ENCODE measurements at places on chromosomes 13 and 19.
A peak's percentile ranks its signal among the peaks of the same experiment; 100 is the strongest.

DNA sequence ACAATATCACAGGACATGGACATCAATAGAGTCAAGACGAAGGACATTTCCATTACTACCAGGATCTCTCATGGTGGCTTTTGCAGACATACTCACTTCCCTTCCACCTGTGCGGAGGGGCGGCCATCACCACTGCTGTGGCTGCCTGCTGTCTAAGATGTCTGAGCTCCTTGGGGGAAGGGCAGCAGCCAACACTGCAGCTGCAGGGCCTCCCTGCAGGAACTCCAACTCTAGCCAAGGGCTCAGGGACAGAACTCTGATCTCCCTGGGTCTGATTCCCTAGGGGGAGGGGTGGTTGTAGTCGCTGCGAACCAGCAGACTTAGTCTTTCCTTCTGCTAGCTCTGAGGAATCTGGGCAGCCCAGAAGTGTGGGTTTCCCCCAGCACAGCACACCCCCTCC is 78.9 kb upstream of the ANKRD10 start:
- no peak for DNase-seq

DNA sequence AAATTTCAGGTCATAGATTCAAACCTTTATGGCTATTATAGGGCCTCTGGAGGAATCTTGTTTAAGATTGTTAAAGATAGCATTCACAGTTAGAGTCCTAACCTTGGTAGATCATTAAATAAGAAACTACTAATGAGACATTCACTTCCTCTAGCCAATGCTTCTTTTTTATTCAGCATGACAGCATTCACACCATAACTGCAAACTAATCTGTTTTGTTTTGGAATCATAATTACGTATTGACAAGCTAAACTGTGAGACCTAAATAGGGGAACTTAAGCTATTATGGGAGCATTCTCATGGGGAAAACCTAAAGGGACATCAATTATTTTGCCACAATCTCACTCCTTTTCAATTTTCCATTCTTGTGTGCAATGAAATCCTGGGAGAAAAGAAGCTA is 653.8 kb downstream of the PCDH9 start:
- DNase-seq: no peak

DNA sequence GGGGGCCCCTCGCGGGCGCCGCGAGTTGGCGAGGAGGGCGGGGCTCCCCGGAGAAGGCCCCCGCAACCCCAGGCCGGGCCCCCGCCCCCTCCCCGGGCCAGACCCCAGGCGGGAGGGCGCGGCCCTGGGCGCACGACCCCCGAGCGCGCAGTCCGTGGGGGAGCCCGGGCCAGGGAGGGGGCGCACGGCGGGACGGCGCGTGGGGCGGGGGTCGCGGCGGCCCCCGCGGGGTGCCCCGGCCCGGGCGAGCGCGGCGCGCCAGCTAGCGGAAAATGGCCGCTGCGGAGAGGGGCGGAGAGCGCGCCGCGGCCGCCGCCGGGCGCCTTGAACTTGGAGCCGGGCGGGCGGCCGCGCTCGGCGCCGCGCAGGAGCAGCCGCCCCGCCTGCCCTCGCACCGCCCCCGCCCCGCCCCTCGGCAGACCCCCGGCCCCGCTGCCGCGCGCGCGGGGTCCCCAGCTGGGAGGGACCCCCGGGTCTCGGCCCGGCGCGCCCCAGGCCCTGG is 6.4 kb upstream of the NFIC start:
- DNase-seq: peak; percentile 18

DNA sequence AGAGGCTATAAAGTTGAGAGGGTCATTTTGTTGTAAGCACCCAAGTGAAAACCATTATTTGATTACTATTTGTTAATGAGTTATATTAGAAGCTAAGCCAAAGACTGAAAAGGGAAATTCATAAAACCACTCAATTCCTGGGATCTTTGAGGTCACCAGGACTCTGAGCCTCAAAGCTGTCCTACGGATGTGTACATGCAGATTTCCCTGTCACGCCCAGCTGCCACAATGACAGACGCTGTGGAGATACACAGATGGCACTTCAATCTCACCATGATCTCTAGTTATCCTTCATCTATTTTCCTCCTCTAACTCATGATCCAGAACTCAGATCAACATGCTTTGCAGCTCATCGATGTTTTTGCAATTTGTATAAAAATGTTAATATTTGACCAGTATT is 403.5 kb upstream of the MIR17HG start:
- no peak for DNase-seq

GRCh38 chr19:13055213-13056051 is 47.2 kb downstream of the LYL1 start:
- no peak for DNase-seq

DNA sequence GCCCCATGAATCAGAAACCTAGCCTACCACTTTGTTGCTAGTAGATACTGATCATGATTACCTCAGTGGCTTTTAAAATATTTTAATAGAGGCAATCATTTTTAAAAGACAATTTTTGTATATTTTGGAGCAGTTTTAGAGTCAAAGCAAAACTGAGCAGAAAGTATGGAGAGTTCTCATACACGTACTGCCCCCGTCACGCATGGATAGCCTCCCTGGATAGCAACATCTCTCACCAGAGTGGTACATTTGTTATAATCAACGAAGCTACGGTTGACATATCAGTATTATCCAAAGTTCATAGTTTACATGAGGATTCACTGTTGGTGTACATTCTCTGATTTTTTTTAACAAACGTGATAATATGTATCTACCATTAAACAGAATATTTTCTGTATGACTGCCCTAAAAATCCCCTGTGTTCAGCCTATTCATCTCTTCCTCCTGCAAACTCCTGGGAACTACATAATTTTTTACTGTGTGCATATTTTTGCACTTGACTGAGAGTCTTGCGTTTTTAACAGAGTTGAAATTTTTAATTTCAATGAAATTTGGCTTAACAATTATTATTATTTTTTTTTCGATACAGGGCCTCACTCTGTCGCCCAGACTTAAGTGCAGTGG is 1436.8 kb upstream of the PCDH9 start:
- no peak for DNase-seq

- peak; percentile 49 for DNase-seq
These were observed 59.1 kb downstream of the DOCK9 start for GRCh38 chr13:98918771-98919170.

DNA sequence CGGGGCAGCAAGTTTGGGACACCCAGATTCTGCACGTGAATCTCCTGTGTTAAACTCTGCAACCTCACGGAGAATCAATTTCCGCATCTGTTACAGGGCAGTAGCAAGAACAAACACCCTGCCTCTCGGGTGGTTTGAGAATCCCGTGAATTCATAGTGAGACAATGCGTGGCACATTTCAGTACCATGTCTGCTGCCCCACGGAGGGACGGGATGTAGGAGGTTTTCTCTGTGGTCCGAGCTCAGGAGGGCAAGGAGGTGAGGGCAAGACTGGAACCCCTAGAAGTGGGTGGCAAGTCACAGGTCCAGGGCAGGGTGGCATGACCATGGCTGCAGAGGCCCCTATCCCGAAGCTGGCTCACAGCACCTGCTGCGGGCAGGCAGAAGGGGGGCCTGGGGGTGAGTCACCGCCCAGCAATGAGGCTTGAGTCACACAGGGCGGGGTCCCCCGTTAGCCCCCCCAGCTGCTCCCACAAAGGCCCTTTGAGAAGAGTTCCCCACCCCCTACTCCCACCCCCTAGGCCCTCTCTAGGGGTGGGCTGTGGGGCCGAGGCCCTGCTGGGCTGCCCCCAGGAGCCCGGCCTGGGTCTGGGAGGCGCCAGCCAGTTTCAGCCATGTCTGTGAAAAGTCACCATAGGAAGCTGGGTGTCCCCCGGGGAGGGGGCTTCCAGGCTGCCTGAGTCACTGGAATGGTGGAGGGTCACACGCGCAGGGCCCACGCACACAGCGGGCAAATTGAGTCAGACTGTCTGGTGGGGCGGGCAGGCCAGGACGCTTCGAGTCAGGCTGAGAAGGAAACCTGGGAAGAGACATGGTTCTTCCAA is 25.8 kb upstream of the NANOS3 start:
- peak; percentile 50 for DNase-seq

DNA sequence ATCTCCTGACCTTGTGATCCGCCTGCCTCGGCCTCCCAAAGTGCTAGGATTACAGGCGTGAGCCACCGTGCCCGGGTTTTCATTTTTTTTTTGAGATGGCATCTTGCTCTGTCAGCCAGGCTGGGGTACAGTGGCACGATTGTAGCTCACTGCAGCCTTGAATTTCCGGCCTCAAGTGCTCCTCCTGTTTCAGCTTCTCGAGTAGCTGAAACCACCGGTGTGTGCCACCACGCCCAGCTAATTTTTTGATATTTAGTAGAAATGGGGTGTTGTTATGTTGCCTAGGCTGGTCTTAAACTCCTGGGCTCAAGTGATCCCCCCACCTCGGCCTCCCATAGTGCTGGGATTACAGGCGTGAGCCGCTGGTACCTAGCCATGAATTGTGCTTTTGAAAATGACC is 5.9 kb downstream of the ADAT3 start:
- no peak for DNase-seq

- no peak for DNase-seq
These were observed 14.0 kb downstream of the B3GLCT start for GRCh38 chr13:31213651-31214289.

DNA sequence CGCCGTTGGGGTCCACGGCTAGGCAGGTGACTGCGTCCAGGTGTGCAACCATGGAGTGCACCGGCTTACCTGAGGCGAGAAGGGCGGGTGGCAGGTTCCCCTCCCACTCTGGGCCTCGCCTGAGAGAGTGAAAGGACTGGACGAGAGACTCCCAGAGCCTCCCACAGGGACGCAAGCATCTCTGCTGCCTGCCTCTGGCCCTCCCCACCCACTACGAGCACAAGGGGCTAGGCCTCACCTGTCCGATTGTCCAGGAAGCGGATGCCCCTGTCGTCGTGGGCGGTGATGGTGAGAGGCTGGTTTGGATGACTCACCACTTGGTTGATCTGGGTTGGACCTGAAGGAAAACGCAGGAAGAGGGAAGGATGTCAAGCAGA is 5.1 kb upstream of the PRKD2 start:
- no peak for DNase-seq

- DNase-seq: no peak
These were observed 161.4 kb downstream of the MTUS2 start for GRCh38 chr13:28981530-28981929.

GRCh38 chr19:51025401-51025800 is 1.0 kb downstream of the KLK11 start:
- DNase-seq: no peak

DNA sequence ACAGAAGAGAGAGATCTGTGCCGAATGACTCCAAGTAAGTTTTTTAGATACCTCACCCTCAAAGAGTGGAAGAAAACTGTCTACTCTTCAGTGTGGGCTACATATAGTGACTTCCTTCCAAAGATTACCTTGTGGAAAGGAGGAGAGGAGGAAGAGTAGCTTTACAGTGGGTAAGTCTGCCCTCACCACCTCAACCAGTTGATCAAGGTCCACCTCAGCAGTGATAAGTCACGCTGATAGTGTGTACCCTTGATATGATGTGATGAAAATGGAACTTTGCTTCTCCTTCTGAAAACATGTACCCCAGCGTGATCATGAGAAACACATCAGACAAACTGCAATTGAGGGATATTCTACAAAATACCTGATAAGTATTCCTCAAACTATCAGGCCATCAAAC is 20.6 kb downstream of the KLF5 start:
- DNase-seq: no peak

DNA sequence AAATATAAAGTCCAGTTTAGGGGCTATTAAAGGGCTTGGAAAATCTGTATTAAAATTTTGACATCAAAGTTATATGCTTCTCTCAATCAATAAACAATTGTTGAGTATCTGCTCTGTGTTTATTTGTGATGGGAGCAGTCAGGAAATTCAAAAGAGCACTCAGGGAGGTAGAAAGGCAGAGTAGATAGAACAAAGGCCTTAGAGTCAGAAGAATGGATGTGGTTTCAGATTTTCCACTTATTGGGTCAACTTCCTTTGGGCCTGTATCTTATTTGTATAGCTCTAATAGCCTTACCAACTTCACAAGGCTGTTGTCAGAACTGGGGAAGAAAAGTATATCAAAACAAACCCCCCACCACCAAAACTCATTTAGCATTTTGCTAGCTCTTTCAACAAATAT is 302.6 kb downstream of the SPRY2 start:
- no peak for DNase-seq

DNA sequence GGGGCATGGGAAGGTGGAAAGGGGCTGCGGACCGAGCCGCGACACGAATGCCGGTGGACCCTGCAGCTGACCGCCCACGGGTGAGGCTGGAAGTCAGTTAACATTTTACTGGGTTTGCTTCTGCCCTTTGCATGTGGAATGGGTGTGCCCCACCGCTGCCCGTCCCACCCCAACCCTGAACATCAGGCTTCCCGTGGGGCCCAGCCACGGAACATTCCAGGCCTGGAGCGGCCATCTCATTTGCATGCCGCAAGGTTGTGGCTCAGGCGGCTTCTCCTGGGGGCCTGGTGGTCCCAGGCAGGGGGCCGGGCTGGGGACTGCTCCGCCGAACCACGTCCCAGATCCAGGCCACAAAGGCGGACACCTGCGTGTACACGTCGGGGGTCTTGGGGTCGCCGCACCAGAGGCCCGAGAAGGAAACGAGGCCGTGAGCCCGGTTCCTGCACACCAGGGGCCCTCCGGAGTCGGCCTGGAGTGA is 9.3 kb downstream of the FSTL3 start:
- no peak for DNase-seq

GRCh38 chr13:44904967-44905366 is 84.3 kb downstream of the NUFIP1 start:
- DNase-seq: no peak

- no peak for DNase-seq
These were observed 177.5 kb downstream of the ABCC4 start for GRCh38 chr13:95123726-95124125.

- no peak for DNase-seq
These were observed 17.6 kb downstream of the RANBP3 start for GRCh38 chr19:5960005-5961001.

- DNase-seq: no peak
These were observed 49.4 kb downstream of the FAM124A start for GRCh38 chr13:51271528-51272085.

- DNase-seq: no peak
These were observed 8.2 kb downstream of the ATP11A start for GRCh38 chr13:112697756-112698655.

GRCh38 chr13:34308725-34309124 is 490.8 kb downstream of the RFC3 start:
- DNase-seq: no peak

DNA sequence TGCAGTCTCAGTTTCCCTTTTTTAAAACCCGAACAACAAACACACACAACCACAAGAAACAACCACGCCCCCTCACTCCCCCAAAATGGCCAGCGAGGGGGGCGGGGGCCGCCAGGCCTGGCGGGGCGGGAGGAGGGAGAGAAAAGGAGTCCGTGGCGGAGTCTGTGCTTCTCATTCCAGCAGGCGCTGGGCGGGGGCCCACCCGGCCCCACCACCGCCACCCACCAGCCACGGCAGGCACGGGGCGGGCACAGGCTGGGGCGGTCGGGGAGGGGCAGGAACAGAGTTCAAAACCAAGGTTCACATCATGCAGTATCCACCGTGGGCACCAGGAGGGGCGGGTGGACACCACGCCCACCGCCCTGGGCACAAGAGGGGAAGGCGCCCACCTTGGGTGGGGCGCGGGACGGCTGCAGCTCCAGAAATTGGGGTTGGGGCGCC is 12.9 kb downstream of the DPF1 start:
- DNase-seq: no peak

- no peak for DNase-seq
These were observed 49.9 kb downstream of the KCTD12 start for GRCh38 chr13:76836311-76836710.

Measured in activated naive CD4-positive, alpha-beta T cell treated with anti-CD3 and anti-CD28 coated beads for 36 hours (primary cell).